ENCODE measurements at places on chromosomes 6 and 20. TPM values are rescaled to one million over a fixed set of nuclear protein-coding genes. Genes with fewer than 3 reads are reported as not detected.

DEFB115 gene
- not detected for total RNA-seq

SMPD2 gene
- total RNA-seq, result 13.5 TPM

RGL2 gene
- 42.2 TPM for total RNA-seq

TRIM40 gene
- total RNA-seq, result not detected

PLAGL1 gene
- 30.0 TPM for total RNA-seq

- DNase-seq, result no peak
- no peaks in the 10 kb centered on the region for H3K4me1 ChIP-seq
- H3K36me3 ChIP-seq, result peaks cover 31% of the 10 kb centered on the region
- no peak overlapping the region for H3K27ac ChIP-seq
Measured at GRCh38 chr6:158086504-158087223, 81.4 kb downstream of the SERAC1 start.

GRCh38 chr20:34517114-34517505 is 888 bp downstream of the DYNLRB1 start:
- peaks cover 30% of the 10 kb centered on the region for H3K4me1 ChIP-seq
- peak overlapping the region; percentile 95 for H3K27ac ChIP-seq
- H3K27me3 ChIP-seq, result no peaks in the 10 kb centered on the region
- H3K36me3 ChIP-seq, result peaks cover 12% of the 10 kb centered on the region

GRCh38 chr6:119594907-119595306 is 245.3 kb upstream of the MAN1A1 start:
- H3K27me3 ChIP-seq, result no peaks in the 10 kb centered on the region
- DNase-seq, result no peak
- no peak overlapping the region for H3K27ac ChIP-seq
- H3K4me1 ChIP-seq, result no peaks in the 10 kb centered on the region

DNA sequence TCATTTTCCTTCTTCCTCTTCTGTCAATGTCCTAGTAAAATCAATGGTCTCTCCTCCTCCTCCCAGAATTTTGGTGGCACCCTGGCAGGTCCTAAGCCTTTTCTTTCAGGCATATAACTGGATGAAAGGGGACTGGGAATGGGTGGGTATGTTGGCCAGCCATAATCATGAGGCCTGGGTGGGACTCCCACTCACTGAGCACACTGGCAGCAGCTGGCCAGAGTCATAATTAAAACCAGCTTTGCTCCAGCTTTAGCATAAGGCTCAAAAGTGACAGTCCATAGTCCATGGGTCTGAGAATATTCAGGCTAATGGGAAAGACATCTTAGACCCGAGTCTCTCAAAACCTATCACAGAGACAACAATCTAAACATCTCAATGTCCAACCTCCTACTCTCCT is 190.0 kb upstream of the BTBD3 start:
- no peak overlapping the region for H3K4me3 ChIP-seq
- DNase-seq, result no peak
- H3K27ac ChIP-seq, result no peak overlapping the region
- no peaks in the 10 kb centered on the region for H3K27me3 ChIP-seq
- no peaks in the 10 kb centered on the region for H3K36me3 ChIP-seq

DNA sequence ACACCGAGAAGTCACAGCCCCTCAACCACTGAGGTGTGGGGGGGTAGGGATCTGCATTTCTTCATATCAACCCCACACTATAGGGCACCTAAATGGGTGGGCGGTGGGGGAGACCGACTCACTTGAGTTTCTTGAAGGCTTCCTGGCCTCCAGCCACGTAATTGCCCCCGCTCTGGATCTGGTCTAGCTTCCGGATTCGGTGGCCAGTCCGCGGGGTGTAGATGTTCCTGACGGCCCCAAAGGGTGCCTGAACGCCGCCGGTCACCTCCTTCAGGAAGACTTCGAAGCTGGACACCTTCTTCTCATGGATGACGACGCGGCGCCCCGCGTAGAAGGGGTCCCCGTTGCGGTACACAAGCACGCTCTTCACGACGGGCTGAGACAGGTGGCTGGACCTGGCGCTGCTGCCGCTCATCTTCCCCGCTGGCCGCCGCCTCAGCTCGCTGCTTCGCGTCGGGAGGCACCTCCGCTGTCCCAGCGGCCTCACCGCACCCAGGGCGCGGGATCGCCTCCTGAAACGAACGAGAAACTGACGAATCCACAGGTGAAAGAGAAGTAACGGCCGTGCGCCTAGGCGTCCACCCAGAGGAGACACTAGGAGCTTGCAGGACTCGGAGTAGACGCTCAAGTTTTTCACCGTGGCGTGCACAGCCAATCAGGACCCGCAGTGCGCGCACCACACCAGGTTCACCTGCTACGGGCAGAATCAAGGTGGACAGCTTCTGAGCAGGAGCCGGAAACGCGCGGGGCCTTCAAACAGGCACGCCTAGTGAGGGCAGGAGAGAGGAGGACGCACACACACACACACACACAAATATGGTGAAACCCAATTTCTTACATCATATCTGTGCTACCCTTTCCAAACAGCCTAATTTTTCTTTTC is at the start of gene DCDC2:
DCDC2 (minus strand) TSS at position 724 of the 883 bp plus-strand sequence; CDS start at position 415, 309 bp downstream.
- no peaks in the 10 kb centered on the region for H3K36me3 ChIP-seq
- no peak within 1 kb of the TSS for H3K27ac ChIP-seq
- H3K4me1 ChIP-seq, result peaks cover 3% of the 10 kb centered on the region
- no peak within 1 kb of the TSS for H3K4me3 ChIP-seq
- no peak for DNase-seq
- H3K27me3 ChIP-seq, result no peaks in the 10 kb centered on the region

DNA sequence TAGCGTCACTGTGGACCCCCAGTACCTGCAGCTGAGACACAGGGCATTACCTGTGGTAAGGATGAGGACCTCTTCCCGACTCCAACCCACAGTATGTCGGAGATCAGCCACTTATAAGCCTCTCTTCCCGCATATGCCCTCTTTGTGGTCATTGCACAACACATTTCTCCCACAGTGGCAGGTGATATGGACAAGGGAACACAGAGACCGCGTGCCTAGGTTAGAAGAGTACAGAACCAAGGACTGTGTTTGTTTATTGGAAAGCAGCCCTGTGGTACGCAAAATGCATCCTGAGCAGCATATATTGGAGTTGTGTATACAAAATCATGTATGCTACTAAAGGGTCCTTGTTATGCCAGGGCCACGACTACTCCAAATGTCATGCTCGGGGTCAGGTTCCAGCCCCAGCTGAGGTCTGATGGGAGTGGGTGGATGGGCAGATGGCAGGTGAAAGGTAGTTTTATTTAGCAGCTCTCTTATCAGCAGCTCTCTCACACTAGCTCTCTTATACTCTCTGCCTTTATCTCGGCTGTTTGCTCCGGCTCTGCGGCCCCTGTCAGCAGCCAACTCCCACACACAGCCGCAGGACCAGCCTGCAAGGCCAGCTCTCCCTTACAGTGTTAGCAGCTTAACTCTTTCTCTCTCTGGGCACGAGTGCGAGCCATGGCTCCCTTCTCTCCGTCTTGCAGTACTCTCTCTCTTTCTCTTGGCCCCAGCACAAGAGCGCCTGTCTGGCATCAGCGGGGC is 569.0 kb downstream of the KIF16B start:
- H3K4me1 ChIP-seq, result no peaks in the 10 kb centered on the region
- no peaks in the 10 kb centered on the region for H3K36me3 ChIP-seq
- no peak for DNase-seq
- no peak overlapping the region for H3K4me3 ChIP-seq
- H3K27ac ChIP-seq, result no peak overlapping the region

DNA sequence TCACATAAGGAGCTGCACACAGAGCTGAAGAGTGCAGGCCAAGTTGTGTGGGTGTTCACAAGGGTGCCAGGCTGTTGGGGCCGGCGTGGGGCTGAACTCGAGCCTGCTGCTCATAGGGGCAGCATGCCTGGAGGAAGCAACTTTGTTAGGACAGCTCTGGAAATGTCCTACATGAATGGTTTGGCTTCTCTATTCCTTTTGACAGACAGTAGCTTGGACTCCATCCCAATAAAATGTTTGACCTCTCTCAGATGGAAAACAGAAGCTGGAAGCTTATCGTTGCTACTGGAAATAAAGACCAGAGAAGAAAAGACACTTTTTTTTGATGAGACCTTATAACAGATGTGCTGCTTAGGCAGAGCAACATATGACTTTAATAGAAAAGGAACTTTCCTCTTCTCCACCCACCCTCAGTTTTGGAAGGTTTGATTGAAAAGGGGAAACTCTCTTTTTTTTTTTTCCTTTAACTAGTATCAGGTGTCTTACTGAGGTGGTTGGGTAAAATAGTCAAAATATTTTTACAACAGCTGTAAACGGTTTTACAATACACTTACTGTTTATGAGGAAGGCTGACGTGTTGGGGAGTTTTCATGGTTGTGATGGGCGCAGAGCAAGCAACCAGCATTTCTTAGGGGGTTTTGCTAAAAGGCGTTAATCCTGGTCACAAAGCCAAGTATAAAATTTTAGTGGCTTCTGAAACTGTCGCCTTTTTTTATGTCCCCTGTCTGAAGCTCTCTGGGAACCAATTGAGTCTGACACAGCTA is 80.7 kb upstream of the EEF1E1 start:
- H3K4me1 ChIP-seq, result peaks cover 7% of the 10 kb centered on the region
- no peaks in the 10 kb centered on the region for H3K36me3 ChIP-seq
- no peak overlapping the region for H3K4me3 ChIP-seq
- no peaks in the 10 kb centered on the region for H3K27me3 ChIP-seq
- DNase-seq, result no peak

DNA sequence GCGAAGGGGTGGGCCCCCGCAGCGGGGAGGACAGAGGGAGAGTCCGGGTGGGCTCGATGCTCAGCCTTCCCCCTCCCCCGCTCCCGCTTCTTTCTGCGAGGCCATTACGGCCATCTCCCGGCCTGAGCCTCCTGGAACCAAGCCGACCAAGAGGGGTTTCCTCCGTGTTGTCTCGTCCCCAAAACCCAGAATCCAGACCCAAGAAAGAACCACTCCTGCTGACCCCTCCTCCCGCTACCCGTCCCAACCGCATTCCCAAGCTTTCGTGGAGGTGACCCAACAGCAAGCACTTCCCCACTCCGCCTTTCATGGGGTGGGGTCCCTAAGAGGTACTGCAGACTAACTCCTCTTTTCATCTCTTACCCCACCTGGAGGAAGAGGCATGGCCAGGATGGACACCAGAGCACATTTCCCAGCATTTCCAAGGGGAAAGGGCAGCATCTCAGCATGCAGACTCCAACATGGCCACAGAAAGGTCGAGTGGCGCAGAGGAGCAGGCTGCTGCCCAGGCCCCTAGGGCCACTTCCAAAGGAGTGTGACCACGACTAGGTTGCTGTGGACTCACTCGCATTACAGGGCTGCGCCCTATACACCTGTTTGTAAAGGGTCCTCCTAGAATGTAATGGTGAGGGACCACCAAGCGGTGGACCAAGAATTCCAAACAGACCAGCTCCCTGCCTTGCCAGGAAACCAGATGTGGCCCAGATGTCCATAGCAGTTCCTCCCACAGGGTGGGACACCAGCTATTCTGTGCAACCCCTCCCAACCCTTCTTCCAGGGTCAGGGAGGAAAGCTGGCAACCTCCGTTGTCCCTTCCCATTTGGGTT is 53.4 kb downstream of the MRPL14 start:
- H3K27ac ChIP-seq, result peak overlapping the region; percentile 76
- no peaks in the 10 kb centered on the region for H3K36me3 ChIP-seq
- no peak for DNase-seq
- peaks cover 21% of the 10 kb centered on the region for H3K4me1 ChIP-seq
- peak overlapping the region; percentile 51 for H3K4me3 ChIP-seq
- H3K27me3 ChIP-seq, result no peaks in the 10 kb centered on the region

DNA sequence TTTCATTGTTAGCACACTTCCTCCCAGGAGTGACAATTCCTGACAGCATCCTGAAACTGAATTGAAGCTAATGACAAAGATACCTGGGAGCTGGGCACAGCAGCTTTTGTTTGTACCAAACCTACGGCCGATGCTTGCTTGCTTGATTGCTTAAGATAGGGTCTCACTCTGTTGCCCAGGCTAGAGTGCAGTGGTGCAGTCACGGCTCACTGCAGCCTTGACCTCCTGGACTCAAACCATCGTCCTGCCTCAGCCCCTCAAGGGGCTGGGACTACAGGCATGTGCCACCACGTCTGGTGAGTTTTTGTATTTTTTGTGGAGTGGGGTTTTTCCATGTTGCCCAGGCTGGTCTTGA is 84.7 kb upstream of the SCP2D1 start:
- H3K36me3 ChIP-seq, result no peaks in the 10 kb centered on the region
- no peak overlapping the region for H3K27ac ChIP-seq
- H3K27me3 ChIP-seq, result no peaks in the 10 kb centered on the region
- DNase-seq, result no peak
- H3K4me3 ChIP-seq, result no peak overlapping the region

DNA sequence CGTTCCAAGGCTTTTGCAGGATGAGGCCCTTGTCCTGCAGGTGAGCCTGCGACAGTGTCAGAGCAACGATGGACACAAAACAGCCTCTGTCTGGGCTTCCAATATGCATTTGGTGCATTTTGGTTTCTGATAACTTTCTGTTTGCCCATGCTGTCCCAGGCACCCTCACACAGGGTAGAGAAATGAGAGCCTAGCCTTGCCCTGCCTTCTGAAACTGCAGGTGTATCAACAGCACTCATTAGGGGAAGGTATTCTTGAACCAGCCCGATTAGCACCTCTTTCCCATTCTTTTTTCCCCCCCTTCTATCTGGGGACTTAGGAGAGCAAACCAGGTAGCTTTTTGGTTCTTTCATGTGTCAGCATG is 30.3 kb downstream of the CHMP4B start:
- no peak overlapping the region for H3K27ac ChIP-seq
- DNase-seq, result no peak
- H3K4me1 ChIP-seq, result peaks cover 57% of the 10 kb centered on the region
- no peaks in the 10 kb centered on the region for H3K27me3 ChIP-seq
- no peaks in the 10 kb centered on the region for H3K36me3 ChIP-seq
- H3K4me3 ChIP-seq, result no peak overlapping the region

GRCh38 chr6:141464896-141465295 is 667.8 kb upstream of the GJE1 start:
- H3K36me3 ChIP-seq, result no peaks in the 10 kb centered on the region
- H3K4me3 ChIP-seq, result no peak overlapping the region
- no peaks in the 10 kb centered on the region for H3K4me1 ChIP-seq
- DNase-seq, result no peak
- H3K27ac ChIP-seq, result no peak overlapping the region
- no peaks in the 10 kb centered on the region for H3K27me3 ChIP-seq

DNA sequence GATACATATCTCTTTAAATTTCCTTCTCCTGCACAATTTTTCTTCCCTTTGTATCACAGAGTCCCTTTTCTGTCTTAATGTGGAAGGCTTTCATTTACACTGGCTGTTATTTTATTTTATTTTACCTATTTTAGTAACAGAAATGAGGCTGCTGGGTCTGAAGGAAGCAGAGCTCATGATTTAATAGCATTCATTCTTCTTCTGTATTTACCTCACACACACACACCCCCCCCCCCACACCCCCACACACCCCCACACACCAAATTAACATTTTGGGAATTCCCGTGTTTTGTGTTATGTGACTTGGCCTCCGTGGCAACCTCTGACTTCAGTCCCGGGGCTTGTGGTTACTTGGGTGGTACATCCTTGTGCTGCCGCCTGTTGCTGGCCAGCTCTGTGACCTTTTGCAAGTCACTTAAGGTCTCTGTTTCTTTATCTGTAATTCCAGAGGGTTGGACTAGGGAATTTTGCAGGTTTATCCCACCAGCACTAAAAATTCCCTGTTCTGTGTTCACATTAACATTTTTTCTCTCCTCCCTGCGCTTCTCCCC is 108.8 kb downstream of the TIAM2 start:
- no peaks in the 10 kb centered on the region for H3K36me3 ChIP-seq
- no peak overlapping the region for H3K4me3 ChIP-seq
- no peak for DNase-seq
- H3K4me1 ChIP-seq, result no peaks in the 10 kb centered on the region
- no peaks in the 10 kb centered on the region for H3K27me3 ChIP-seq
